ENCODE measurements at places on chromosomes 5 and 9. TPM values are rescaled to one million over a fixed set of nuclear protein-coding genes. Genes with fewer than 3 reads are reported as not detected.

Gene CMYA5
- total RNA-seq, result 0.22 TPM

Gene HACD4
- total RNA-seq, result 6.5 TPM

Gene SLC22A4
- 0.22 TPM for total RNA-seq

Gene FGFR4
- total RNA-seq, result 2.8 TPM

Gene PKD2L2
- not detected for total RNA-seq

Gene DDX4
- total RNA-seq, result not detected

Gene DRD1
- total RNA-seq, result not detected

Gene MARCHF6
- total RNA-seq, result 182 TPM

Gene ACO1
- total RNA-seq, result 3.1 TPM

Gene TAL2
- not detected for total RNA-seq

Gene PKN3
- 1.9 TPM for total RNA-seq

Gene SPAG8
- 1.3 TPM for total RNA-seq

Gene CTNNA1
- total RNA-seq, result 6.0 TPM

- DNase-seq, result no peak
Measured at GRCh38 chr5:170423692-170424091, 34.5 kb upstream of the KCNMB1 start.

- no peak for DNase-seq
Measured at GRCh38 chr9:134441227-134442084, 115.2 kb downstream of the RXRA start.

DNA sequence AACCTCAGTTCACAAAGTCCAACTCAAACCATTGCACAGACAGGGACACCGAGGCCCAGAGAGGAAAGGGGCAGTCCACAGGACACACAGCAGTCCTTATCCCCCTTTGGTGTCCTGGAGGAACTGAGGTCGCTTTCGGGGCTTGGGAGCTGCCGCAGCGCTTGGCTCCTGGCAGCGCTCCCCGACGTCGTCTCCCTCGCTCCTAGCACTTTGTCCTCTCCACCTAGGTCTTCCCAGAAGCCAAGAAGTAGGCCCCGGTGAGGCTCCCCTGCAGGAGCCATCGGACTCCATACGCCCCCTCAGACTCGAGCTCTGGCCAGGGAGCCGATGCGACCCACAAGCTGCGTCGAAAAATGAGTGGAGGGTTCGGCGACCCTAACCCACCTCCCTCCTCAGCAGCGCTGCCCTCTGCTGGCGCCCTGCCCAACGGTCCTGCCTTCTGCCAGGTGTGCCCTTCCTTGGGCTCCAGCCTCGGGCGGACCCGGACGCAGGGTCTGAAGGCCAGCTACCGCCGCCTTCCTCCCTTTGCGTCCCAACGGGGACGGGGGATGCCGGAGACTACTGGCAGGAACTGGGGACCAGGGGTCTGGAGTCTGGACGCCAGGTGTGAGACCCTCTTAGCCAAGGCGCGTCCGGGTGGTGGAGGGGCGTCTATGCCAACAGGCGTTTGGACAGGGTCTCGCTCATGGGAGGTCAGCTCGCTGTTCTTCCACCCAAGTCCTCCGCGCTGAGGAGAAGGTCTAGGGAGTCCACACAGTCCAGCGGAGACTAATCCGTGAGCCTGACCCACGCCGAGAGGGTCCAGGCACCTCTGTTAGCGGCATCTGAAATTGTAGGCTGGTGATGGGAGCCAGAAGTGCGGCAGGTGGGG is 2.1 kb upstream of the PRDM12 start:
- no peak for DNase-seq

DNA sequence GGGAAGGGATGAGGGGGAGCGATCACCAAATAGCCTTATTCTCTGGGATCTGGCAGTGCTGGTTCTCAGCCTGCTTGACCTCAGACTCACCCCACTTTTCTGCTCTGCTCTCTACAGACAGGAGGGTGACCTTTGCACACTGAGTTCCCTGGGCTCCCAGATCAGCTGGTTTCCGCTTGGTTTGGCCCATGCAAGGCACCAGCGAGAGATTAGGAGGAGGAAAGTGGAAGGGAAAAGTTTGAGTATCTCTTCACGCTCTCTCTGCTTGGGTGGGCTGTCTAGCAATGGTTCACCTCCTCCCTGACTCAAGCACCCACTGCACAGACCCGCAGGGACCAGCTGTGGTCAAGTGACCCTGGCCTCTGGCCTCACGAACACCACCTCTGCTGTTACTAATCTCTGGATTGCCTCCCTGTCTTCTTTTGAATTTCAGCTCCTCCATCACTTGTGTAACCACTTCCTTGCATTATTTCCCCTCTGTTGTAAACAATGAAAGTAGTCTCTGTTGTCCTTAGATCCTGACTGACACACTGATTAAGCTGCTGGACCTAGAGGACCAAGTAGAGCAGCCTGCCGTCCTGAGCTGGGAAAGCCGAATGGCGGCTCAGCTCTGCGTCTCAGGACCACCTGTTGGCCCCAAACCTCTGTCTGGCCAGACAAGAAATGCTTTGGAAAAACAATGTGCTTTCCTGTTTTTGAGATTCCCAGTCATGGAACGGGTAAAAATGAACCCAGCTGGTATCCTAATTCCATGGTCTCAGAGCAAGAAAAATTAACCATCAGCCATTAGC is 186.6 kb downstream of the CRB2 start:
- DNase-seq, result no peak

DNA sequence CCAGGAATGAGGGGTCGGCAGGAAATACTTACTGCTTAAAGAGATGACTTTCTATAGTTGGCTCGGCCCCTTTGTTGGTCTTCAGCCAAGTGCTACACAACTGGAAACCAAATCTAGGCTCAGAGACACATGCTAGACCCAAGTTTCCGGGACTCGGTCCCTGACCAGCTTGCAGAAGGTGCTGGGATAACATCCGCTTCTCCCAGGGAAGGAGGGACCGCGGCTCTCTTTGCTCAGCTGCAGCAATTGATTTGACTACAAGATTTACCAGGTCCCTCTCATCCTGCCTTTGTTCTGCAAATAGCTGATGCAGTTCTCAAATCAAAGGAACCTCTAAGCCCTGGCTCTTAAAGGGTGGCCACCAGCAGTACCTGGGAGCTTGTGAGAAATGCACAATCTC is 314.7 kb downstream of the MLLT3 start:
- DNase-seq, result no peak

- DNase-seq, result no peak
Measured at GRCh38 chr9:374736-375135, 160.1 kb downstream of the DOCK8 start.

GRCh38 chr9:131098391-131099101 is 2.2 kb downstream of the AIF1L start:
- no peak for DNase-seq

- no peak for DNase-seq
Measured at GRCh38 chr5:55672477-55672911, 39.6 kb downstream of the SLC38A9 start.

GRCh38 chr5:105872569-105873270 is 1798.0 kb downstream of the EFNA5 start:
- no peak for DNase-seq

- DNase-seq, result no peak
Measured at GRCh38 chr5:170920196-170920595, 58.4 kb downstream of the RANBP17 start.

GRCh38 chr9:21690561-21690960 is 111.9 kb upstream of the MTAP start:
- no peak for DNase-seq

- DNase-seq, result no peak
Measured at GRCh38 chr5:151406322-151406947, 41.0 kb upstream of the SLC36A1 start.

DNA sequence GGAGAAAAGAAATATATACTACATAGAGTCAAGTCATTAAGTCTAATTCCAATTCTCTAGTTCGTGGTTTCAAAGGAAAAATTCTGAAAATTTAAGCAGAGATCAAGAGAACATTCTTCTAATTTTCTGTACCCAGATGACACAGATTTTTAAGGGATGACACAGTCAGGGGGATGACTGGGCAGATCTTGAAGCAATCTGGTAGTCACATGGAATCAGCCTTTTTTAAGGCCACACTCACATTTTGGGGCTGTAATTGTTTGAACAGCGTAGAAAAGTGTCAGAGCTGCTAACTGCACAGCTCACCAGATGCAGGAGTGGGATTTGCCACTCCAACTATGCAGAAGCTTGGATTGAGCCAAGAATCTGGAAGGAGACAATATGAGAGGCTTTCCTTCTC is 20.4 kb downstream of the PDE4D start:
- no peak for DNase-seq

DNA sequence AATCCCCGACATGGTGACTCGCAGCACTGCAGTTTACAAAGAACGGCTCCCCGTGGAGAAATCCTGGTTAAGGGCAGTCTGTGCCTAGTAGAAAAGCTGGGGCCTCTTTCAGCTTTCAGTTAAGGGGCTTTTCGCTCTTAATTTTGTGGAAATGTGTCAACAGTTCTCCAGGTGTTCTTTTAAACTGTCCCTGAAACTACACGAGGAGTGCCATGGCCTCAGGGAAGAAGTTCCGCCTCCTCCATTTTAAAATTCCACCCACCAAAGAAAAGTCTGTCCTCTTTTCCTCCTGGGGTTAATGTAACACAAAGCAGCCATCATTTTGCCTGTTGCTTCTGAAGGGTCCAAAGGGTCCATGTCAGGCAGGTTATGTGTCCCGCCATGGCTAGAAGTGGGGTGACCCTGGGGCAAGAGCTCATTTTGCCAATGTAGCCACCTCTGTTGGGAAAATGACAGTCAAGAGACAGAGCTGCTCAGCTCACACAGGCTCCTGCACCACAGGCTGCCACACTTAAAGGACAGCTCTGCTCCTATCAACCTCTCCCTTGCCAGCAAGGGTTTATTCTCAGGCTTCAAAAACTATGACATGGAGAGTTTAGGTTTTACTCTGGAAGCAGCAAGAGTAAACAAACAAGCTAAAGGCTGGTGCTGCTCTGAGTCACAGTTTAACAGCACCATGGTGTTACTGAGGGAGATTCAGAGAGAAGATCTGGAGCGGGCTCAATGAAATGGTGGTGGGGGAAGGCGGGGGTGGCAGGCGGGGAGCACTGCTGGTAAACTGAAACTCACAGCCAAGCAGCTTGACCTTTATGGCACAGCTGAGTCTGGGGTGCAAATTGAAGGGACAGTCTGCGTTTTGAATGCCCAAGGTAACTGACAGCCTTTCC is 3.2 kb downstream of the WHRN start:
- DNase-seq, result no peak

DNA sequence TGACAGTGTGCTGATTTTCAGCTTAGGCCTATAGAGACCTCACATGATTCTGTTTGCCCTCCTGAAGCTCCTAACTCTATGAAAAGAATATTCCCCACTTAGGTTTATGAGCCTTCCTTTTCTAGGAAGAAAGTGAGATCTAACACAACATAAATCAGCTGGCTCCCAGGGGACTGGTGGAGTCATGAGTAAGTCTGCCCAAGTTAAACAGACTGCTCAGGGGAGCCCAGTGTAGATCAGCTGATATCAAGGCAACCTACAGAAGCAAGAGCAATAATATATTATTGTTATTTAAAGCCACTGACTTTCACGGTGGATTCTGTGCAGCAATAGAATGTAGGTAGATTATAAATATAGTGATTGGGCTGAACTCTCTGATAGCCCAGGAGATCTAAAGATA is 1978.6 kb upstream of the CDH6 start:
- DNase-seq, result no peak

DNA sequence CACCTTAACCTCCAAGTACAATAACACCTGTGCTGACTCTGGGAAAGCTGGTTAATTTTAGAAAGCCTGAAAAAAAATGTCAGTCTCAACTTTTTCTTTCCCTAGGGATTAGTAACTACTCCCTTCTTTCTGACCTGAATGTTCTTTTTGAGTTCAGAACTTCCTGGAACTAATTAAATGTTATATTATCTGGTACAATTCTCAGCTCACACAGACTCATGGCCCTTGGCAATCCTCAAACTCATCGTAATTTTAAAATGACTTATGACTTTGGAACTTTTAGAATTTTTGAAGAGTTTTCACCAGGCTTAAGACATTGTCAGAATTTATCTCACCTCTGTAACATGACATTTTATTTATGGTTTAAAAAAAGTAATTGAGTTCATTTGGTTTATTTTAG is 315.0 kb downstream of the FER start:
- no peak for DNase-seq

All from CD4-positive, alpha-beta T cell (primary cell).